ENCODE measurements at places on chromosomes 6 and 20. TPM values are rescaled to one million over a fixed set of nuclear protein-coding genes. Genes with fewer than 3 reads are reported as not detected.

RIPOR3 gene
- total RNA-seq: 0.08 TPM

SLC17A3 gene
- 0.87 TPM for total RNA-seq

FHL5 gene
- total RNA-seq: not detected

THBS2 gene
- total RNA-seq: not detected

PLA2G7 gene
- total RNA-seq: not detected

MDN1 gene
- 14.2 TPM for total RNA-seq

CST2 gene
- total RNA-seq: 0.83 TPM

FKBP1C gene
- 2.2 TPM for total RNA-seq

HRH3 gene
- total RNA-seq: not detected

TFEB gene
- 6.8 TPM for total RNA-seq

Measured in A549 treated with ZK216348 at 1 μM for 4 hours (cell line).